ENCODE measurements at places on chromosomes 5 and 9.
A peak's percentile ranks its signal among the peaks of the same experiment; 100 is the strongest.

- no peak for DNase-seq
Measured at GRCh38 chr5:136246632-136247031, 53.7 kb upstream of the SMIM32 start.

DNA sequence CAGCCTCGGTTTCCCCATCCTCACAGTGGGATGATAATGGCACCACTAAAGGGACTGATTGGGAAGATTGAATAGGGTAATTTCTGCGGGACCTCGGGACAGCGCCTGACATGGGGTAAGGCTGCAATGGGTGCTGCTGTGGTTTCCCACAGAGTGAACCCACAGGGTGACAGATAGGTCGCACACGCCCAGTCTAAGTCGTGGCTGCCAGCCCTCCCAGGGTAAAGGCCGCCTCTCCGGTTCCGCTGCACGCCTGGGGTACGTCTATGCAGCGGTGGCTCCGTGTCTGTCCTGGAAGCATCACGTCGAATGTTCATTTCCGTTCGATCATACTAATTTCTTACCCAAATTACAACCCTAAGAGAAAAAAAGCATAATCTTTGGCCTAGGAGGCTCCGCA is 631 bp downstream of the CFAP77 start:
- DNase-seq = no peak

DNA sequence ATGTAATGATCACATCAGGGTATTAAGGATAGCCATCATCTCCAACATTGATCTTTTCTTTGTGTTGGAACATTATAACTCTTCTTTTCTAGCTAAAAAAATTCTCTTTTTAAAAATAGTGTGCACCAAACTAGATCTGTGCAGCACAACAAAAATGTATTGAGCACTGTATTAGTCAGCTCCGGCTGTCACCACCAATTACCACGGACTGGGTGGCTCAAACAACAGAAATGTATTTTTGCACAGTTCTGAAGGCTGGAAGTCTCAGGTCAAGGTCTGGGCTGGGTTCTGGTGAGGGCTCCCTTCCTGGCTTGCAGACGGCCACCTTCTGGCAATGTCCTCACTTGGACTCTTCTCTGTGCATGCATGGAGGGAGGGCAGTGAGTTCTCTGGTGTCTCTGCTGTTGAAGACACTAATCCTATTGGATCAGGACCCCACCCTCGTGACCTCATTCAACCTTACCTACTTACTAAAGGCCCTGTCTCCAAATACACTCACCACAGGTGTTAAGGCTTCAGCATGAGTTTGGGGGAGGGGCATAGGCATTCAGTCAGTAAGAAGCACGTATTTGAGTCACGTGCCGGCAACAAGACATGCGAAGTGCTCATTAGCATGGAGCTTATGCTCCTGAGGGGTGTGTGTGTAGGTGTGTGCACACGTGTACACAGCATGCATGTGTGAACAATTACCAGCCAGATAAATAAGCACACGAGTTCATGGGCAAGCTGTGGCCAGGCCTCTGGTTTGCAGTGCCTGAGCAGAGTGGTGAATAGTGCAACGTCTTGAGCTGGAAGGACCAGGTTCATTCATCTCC is 89.4 kb upstream of the SH3PXD2B start:
- DNase-seq = no peak

DNA sequence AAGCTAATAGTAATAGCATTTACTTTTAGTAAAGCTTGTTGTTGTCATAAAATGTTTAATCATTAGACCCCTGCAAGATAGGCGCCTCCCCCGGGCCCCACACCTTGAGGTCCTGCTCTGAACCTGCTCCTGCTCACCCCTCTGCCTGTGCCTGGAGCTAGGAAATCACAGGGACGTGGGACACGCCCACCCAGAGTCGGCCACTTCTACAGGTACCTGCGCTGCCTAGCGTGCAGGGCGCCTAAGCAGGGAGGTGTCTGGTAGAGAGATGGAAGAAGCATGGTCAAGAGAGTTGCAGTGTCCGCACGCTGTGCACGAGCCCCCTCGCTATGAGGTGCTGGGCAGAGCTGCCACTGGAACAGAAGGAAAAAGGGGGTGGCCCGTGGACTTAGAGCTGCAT is 52.6 kb downstream of the HINT1 start:
- DNase-seq = no peak

DNA sequence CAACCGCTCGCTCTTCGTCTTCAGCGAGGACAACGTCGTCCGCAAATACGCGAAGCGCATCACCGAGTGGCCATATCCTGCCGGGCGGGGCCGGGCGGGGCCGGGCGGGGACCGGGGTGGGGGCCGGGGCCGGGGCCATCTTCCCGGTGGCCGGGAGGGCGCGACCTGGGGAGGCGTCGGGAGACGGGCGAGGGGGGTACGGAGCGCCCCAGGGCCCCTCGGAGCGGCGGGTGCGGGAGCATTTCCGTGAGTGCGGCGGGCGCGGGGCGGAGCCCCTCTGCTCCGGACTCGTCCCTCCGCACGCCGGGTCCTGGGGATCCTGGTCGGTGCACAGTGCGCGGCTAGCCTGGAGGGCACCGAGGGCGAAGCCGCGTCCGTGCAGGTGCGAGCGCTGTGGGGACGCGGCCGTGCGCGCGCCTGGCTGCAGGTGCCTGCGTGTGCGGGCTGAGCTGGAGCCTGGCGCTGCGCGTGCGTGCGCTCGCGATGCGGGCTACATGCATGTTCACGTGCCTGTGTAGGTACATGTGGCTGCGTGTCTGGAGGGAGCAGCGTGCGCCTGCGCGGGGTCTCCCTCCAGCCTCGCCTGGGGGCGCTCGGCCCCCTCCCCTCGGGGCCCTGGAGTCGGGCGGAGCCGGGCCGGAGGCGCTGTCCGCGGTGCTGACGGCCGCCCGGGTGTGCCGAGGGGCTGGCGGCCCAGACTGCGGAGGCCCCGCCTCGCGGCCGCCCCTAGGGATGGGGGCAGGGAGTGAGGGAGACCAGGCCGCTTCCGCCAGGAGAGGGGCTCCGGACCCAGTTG is 762 bp downstream of the CACNA1B start:
- DNase-seq = no peak

DNA sequence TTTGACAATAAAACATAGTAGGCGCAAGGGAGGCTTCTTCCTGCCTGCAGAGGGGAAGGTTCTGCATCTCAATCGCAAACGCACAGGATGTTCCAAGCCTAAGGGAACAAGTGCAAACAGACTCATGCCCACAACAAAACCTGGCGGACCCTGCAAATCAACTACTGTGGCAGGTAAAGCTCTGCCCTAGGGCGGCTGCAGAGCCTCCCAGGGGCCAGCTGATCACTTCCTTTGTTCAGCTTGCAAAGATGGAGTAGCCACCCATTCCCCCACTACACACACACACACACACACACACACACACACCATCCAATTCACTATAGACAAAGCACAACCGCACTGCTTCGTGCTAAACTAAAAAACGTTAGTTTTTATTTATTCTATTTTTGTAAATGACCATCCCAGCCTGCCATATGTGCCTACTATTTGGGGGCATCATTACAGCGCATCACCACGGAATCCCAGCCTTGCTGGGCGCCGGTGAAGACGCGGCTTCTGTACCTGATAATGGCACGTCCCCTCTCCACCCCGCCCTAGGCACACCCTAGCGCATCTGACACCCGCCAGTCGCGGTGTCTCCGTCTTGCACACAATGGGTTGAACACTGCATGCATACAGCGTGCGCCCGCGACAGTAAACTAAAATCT is 57.6 kb downstream of the DPYSL3 start:
- no peak for DNase-seq

- no peak for DNase-seq
Measured at GRCh38 chr5:146703899-146704298, 174.7 kb downstream of the PPP2R2B start.

DNA sequence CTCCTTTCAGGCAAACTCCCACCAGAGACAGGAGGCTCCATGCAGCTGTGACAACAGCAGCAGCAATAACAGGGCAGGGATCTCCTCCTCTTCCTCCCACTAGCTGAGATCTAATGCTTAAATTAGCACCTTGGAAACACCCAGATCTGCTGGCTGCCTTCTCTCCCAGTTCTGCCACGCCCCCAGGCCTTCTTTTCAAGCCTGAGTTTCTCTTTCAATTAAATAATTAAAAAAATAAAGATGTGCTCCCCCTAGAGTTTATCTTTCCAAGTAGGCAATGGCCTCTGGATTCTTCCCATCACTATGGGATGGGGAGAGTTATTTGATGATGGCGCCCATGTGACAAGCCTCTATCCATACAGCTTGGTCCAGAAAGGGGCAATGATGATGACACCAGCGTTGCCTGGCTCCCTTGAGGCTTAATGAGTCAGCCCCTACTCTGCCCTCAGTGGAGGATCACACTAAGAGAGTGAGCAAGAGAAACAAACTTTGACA is 3.8 kb downstream of the FAM219A start:
- no peak for DNase-seq

GRCh38 chr9:72410214-72410613 is 45.2 kb upstream of the ZFAND5 start:
- DNase-seq = no peak

- no peak for DNase-seq
Measured at GRCh38 chr5:151448038-151448985, 909 bp downstream of the SLC36A1 start.

DNA sequence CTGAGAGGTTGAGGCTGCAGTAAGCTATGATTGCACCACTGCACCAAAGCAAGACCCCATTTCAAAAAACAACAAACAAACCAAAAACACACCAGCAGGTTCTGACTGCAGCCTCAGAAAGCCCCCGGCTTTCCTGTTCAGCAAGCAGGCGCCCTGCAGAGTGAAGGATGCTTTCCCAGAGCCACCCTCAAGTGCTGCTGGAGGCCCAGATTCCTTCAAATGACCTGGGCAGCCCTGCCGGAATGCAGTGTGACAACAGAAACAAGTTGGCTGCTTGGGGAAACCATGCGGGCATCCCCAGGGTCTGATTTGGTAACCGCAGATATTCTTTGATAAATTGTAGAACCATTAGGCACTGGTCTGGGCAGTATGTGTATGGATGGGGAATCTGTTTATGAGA is 35.7 kb upstream of the GNE start:
- no peak for DNase-seq

DNA sequence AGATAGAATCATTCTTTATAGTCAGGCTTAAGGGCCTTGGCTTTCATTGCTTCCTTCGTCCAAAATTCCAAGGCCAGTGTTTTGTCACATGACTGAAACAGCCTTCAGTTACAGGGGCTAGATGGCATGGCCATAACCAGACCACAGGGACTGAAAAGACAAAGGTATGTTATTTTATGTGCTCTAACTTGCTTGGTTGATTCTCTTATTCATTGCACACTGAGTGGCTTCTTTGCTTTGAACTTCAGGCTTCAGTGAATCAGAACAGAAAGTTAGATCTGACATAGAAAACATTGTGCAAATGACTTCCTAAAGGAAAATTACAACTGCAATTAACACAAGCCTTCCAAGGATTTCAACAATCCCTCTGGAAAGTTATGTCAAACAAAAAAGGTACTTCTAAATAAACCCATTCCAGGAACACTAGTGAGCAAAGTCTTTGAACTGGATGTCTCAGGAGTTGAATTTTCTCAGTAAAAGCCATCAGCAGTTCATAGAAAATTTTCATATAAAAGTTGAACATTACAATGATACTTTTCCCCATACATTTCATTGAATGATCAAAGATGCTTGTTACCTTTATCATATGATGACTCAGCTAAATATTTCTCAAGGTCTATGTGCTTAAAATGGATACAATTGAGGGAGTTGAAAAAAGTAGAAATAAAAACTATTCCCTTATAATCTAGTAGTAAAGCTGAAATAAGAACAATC is 355.3 kb downstream of the TMEM232 start:
- DNase-seq = no peak

DNA sequence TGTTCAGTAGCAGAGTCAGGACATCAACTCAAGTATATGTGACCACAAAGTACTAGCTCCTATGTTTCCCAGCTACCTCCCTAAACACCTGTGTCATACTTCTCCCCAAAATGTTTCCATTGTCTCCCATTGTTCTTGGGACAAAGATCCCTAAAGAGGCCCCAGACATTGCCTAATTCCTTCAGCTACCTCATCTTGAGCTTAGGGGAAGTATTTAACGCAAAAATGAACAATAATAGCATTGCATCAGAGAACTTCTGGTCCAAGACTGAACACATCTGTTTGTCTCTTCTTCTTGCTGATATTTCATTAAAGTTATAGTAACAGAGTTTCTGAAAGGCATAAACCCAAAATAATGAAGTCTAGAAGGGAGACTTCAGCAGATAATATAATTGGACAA is 430.8 kb downstream of the MTRR start:
- DNase-seq = no peak

DNA sequence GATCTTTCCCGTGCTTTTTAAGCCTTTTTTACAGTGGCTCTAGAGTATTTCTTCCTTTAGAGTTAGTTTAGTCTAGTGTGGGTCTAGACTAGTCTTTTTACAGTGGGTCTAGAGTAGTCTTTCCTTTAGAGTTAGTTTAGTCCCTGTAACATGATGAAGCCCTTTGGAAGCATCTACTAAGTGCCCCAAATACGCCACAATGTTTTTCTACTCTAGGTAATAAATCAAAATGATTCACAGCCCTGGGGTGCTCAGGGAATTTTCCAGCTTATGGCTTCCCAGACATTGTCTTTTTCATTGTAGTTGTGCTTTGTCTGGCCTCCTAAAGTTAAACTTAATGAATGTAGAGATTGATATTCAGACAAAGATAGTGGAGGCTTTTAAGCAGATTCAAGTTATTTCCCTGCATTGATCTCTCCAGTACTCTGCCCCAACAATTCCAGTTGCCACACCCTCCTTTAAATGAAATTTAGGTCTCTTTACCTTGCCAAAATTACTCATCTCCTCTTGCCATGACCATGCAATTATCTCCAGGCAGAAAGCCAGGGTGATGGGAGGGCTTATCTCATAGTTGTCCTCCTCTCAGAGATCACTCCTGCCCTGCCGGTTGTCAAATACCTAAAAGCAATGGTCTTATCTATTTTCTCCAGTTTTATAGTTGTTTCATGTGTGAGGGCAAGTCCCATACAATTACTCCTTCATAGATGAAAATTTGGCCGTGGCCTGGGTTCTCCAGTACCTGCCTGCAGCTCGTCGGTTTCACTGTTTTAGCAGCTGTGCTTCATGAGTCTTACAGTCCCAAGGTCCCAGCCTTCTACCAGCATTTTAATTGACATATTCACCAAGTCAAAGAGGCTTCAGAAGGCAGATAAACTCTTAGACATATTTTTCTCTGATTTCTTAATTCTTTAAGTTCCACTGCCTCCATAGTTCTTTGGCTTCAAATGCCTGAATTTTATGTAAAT is 794.0 kb upstream of the COX7C start:
- no peak for DNase-seq

- no peak for DNase-seq
Measured at GRCh38 chr9:79989079-79989478, 417.3 kb downstream of the TLE4 start.

DNA sequence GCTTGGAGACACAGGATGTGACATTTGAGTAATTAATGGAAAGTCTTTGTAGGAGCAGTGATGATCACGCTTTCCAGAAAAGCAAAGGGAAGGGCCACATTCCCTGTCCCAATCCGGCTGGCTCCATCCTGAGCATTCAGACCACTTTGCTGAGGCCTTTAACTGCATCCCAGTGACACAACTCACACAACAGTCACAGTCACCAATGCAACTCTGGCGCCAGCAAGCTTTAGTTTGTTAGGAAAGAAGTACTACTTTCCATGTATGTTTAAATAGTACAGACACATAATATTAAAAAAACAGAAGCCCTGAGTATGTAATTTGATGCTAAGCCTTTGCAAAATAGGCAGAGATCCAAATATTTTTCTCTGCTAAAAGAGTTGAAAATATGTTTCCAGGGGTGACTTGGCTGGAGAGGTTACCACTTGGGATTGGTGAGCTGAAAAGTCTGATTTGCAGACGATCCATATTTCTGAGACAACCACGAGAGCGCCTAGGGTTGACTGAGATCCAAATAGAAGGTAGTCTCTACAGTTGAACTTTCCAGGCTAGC is 31.7 kb upstream of the GAS1 start:
- peak; percentile 63 for DNase-seq

GRCh38 chr9:109417054-109417453 is 81.1 kb downstream of the PTPN3 start:
- no peak for DNase-seq
